ENCODE measurements at places on chromosomes 3 and 15.

DNA sequence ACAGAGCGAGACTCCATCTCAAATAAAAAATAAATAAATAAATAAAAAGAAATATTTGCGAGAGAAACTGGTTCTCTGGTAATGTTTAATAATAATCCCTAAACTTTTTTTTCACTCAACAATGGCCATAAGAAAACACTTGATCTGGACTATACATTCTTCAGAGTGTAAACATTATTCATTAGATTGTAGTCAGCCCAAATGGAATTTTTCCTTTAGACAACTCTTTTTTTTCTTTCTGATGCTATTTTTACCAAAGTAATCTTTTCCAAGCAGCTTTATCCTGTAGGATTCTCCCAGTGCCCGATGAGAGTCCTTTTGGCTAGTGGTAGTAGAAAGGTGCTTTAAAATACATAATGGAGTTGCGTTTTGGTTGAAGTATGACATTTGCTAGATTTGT, 90.4 kb downstream of the NEDD4 start:
- no peak for DNase-seq

- no peak for DNase-seq
Observed at GRCh38 chr15:97874139-97874538, 86.4 kb upstream of the ARRDC4 start.

DNA sequence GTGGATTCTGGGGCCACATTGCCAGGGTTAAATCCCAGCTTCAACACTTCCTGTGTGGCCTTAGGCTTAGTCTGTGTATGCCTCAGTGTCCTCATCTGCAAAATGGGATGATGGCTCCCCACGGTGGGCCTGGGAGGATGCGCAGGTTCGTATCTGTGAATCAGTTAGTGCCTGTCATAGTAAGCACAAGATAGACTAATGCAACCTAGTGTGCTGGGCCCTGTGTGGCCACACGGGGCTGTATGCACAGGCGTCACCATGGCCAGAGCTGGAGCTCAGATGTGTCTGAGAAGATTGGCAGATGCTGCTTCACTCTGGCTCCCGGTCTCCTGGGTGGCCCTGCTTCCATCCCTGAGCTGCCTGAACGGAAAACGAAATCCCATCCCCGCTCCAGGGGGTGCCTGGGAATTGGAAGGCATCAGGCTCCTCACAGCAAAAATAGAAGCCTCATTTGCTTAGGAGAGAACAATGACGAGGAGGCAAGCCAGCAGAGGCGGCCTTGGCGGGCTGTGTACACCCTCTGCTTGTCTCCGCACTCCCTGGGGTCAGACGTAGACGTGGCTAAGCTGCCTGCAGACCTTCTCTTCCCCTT, 103.6 kb downstream of the APBA2 start:
- DNase-seq, result no peak

DNA sequence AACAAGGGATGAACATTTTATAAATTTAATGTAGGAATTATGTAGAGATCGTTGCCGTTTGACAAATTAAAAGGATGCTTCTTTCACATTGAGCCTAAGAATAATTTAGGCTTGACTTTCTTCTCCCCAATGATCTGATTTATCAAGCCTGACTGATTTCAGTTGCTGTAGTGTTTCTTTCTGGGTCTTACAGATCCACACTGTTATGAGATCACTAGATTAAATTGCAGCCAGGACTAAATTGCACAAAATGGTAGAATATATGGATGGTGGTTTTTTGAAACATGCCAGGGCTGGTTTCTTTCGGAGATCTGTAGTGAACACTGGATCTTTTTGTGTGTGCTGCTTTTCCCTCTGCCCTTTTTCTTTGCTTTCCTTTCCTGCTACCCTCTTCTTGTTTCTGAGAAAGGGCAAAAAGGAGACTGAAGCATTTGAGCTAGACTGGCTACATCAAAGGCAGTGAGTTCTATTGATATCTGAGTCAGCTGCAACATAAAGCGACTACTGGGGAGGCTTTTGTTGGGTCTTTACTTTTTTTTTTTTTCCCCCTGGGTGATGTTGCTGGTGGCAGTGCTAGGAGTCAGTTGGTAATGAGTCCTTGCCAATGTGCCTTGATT, 83.0 kb downstream of the AKAP13 start:
- DNase-seq, result no peak

GRCh38 chr3:16632395-16632794, 27.2 kb upstream of the DAZL start:
- DNase-seq, result no peak

GRCh38 chr15:85620690-85621049, 174.1 kb downstream of the KLHL25 start:
- no peak for DNase-seq

GRCh38 chr15:81195339-81195864, 1.3 kb upstream of the IL16 start:
- DNase-seq, result no peak

- no peak for DNase-seq
Observed at GRCh38 chr3:13564751-13565560, 16.0 kb downstream of the FBLN2 start.

GRCh38 chr3:18086078-18086477, 339.1 kb downstream of the SATB1 start:
- no peak for DNase-seq

DNA sequence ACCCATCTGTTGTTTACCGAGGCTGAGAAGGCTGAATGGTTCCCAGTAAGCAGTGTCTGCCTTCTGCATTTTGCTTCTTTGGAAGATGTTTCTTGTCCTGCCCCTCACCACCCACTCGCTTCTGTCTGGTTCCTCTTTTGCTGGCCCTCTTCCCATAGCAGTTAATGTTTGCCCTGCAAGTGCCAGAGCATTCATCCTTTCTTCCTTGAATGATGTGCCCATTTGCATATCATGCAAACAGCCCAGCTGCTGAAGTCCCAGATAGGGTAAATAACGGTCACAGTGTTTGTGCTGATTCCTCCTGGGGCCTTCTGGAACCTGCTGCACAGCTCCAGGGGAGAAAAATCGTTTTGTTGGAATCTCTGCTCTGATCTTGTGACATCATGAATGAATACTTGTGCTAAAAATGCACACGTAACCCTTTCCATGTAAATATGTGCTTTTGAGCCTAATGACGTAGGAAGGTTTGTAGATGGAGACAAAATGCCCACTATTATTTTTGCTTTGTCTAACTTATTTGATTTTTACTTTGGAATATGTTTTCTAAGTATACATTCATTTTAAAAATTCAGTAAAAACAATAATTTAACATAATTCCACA, 381.0 kb downstream of the SOX2 start:
- DNase-seq, result no peak

- DNase-seq, result no peak
Observed at GRCh38 chr3:17065315-17065714, 180.6 kb downstream of the PLCL2 start.

- no peak for DNase-seq
Observed at GRCh38 chr15:89075846-89076245, 12.4 kb upstream of the ABHD2 start.

- DNase-seq, result no peak
Observed at GRCh38 chr3:34140616-34141015, 342.2 kb downstream of the PDCD6IP start.

GRCh38 chr3:3192286-3192675, 12.8 kb upstream of the CRBN start:
- peak; percentile 80 for DNase-seq

DNA sequence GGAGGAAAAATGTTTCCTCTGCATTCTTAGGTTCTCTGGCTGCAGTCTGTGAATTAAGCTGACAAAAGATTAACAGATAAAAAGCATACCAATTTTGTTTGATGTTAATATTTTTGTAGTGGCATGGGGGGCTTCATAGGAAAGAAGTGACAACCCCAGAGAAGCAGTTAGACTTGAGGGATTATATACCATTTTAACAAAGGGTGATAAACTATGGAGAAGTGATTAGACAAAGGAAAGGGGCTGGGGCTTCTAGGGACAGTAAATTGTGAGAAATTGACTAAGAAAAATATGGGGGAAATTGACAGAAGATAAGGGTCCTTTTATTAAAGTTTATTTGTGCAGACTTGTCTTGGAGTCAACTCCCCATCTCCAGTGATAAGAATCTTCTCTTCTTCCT, 55.7 kb upstream of the NR2E3 start:
- DNase-seq, result no peak

DNA sequence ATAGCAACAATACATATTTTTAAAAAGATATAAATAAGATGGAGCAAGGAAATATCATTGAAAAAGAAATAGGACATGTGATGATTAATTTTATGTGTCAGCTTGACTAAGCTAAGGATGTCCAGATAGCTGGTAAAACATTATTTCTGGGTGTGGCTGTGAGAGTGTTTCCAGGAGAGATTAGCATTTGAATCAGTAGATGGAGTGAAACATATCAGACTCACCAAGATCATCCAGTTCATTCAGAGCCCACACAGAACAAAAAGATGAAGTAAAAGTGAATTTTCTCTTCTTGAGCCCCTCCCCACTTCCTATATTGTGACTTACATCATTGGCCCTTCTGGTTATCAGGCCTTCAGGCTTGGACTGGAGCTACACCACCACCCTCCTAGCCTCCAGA, 61.6 kb upstream of the TUSC7 start:
- DNase-seq, result no peak

DNA sequence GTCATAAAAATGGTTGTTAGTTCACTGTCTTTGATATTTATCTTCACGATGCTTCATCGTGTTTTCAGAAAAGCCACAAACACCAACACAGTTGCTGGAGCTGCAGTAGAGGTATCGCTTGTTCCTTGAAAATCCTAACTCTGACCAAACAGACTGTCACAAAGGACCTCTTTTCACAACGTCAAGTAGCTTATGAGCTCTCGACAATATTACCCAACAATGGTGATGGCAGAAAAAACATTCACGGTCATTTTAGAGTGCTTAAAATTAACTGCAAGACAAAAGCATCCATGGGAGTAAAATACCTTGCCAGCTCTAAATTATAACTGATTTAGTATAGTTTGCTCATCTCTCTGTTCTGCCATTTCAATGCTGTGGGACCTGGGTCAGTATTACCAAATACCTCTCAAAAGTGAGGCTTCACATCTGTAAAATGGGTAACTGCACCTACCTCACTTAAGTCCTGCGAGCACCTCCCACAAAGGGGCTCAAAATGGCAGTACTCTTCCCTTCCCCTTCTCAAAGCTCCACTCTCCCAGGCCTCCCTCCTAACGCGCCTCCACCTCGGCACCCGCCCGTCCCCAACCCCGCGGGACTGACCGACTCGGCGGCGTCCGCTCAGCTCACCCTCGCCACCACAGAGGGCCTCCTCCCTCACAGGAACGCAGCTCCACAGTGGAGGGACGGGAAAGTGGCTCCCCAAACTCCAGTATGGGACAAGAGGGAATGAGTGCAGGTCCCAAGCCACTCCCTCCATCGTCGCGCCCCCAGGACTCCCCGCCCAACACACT, 546 bp downstream of the TRIM59 start:
- no peak for DNase-seq

DNA sequence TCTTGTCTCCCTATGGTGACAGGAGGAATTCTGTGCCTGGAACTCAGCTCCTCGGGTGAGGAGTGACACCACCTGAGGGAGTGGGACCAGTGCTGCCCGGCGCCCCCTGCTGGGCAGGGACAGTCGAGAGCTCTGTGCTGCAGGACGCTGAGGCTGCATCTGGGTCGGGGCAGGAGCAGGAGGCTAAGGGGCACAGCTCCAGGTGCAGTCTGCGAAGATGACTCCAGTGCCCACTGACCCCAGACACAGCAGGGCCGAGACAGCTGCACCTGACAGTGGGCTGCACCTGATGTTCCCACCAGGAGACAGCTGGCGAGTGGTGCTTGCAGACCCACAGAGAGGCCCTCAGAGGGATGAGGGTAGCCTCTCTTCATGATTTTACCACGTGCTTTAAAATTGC, 152.9 kb downstream of the ATP10A start:
- peak; percentile 13 for DNase-seq

GRCh38 chr3:14424711-14425580, 22.5 kb downstream of the SLC6A6 start:
- no peak for DNase-seq

- DNase-seq, result no peak
Observed at GRCh38 chr3:4809922-4810321, 169.3 kb upstream of the BHLHE40 start.

- no peak for DNase-seq
Observed at GRCh38 chr3:191269289-191270085, 59.7 kb upstream of the CCDC50 start.

DNA sequence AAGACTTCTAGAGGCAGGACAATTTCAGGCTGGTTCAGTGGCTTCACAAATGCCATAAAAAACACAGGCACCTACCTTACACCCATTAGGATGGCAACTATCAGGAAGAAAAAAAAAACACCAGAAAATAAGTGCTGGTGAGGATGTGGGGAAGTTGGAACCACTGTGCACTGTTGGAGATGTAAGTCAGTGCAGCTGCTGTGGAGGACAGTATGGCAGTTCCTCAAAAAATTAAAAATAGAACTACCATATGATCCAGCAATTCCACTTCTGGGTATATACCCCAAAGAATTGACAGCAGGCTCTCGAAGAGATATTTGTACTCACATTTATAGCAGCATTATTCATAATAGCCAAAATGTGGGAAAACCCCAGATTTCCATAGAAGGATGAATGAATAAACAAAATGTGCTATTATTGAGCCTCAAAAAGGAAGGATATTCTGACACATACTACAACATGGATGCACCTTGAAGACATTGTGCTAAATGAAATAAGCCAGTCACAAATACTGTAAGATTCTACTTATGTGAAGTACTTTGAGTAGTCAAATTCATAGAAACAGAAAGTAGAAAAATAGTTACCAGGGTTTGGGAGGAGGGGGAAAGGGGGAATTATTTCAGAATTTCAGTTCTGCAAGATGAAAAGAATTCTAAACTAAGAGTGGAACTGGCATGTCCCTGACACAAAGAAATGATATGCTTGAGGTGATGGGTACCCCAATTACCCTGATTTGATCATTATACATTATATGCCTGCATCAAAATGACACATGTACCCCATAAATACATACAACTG, 40.9 kb downstream of the NR1D2 start:
- DNase-seq, result no peak

DNA sequence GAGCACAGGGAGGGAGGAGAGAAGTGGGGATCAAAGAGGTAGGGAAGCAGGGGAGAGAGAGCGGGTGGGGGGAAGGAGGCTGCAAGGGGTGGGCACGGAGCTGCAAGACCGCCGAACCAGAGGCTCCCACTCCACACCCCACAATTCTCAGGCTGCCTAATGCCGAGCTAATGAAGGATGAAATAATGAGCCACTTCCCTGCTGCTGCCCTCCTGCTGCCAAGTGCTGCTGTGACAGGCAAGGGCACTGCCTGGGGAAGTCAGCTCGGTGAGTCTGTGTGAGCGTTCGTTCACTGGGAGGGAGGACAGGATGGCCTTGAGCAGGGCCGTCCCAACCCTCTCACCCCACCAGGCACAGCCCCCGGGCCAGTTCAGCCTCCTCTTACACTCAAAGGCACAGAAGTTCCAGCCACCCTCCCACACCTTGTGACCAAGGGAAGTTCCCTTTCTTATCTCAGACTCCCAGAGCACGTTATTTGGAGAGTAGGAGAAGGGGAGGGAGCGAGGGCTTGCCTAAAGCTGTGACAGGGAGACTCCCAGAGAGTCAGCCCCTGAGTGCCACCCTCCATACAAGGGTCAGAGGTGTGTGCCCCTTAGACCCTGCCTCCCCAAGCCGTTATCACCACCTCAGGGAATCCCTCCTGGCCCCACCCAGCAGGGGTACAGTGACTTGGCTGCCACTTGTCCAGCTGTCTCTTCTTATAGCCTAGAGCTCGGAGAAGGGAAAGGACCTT, 12.4 kb downstream of the GLYCTK start:
- DNase-seq, result no peak
